ENCODE measurements at places on chromosomes 11 and 22.

DNA sequence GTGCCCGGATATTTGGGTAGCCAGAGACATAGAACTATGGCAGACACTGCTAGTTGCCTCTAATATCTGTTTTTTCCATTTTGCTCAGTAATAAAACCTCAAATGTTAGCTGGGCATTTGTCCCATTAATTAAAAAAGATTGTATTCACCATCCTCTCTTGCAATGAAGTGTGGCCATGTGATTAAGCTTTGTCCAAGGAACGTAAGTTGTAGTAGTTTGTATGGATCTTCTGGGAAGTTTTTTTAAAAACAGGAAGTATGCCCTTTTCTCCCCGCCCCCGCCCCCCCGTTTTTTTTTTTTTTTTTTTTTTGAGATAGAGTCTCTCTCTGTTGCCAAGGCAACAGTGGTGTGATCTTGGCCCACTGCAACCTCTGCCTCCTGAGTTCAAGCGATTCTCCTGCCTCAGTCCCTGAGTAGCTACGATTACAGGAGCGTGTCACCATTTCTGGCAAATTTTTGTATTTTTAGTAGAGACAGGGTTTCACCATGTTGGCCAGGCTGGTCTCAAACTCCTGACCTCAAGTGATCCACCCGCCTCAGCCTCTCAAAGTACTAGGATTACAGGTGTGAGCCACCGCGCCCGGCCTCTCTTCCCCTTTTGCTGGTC is 1.7 kb upstream of the TMEM135 start:
- H3K4me3 ChIP-seq, result no peak overlapping the region
- peaks cover 20% of the 10 kb centered on the region for H3K4me1 ChIP-seq
- no peaks in the 10 kb centered on the region for H3K27me3 ChIP-seq
- H3K27ac ChIP-seq, result no peak overlapping the region
- no peak for DNase-seq
- H3K36me3 ChIP-seq, result no peaks in the 10 kb centered on the region

- H3K4me3 ChIP-seq, result no peak overlapping the region
- H3K27ac ChIP-seq, result no peak overlapping the region
- no peaks in the 10 kb centered on the region for H3K27me3 ChIP-seq
- no peaks in the 10 kb centered on the region for H3K4me1 ChIP-seq
- no peak for DNase-seq
- H3K36me3 ChIP-seq, result no peaks in the 10 kb centered on the region
Observed at GRCh38 chr11:71200761-71201160, 51.6 kb downstream of the SHANK2 start.

- no peak overlapping the region for H3K4me3 ChIP-seq
- H3K27ac ChIP-seq, result no peak overlapping the region
- H3K27me3 ChIP-seq, result no peaks in the 10 kb centered on the region
- DNase-seq, result no peak
Observed at GRCh38 chr11:130439160-130439519, 9.3 kb upstream of the ADAMTS15 start.

- H3K36me3 ChIP-seq, result peaks cover 8% of the 10 kb centered on the region
- H3K4me3 ChIP-seq, result no peak overlapping the region
- H3K27ac ChIP-seq, result no peak overlapping the region
- DNase-seq, result no peak
Observed at GRCh38 chr11:96299155-96299888, 43.7 kb downstream of the MAML2 start.

GRCh38 chr11:58391879-58392278 is 14.8 kb downstream of the OR5B3 start:
- no peaks in the 10 kb centered on the region for H3K36me3 ChIP-seq
- no peak overlapping the region for H3K27ac ChIP-seq
- H3K4me1 ChIP-seq, result no peaks in the 10 kb centered on the region
- no peak for DNase-seq
- no peaks in the 10 kb centered on the region for H3K27me3 ChIP-seq

DNA sequence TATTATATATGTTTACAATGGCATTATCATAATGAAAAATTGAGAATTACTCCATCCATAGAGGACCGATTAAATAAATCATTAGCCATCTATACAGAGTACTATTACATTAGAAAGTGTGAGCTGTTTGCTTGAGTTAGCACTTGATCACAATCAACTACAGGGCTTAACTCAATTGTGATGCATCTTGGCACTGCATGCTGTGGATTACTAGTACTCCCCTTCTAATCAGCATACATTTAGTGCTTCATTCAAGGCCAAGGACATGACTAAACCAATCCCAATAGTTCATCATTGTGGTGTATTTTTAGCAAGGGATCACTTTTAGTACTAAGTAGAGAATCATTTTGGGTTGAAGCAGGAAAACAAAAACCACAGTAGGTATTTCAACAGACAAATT is 23.5 kb upstream of the ARHGAP42 start:
- H3K4me1 ChIP-seq, result no peaks in the 10 kb centered on the region
- no peaks in the 10 kb centered on the region for H3K36me3 ChIP-seq

- no peak overlapping the region for H3K4me3 ChIP-seq
- H3K27me3 ChIP-seq, result peaks cover 3% of the 10 kb centered on the region
- DNase-seq, result no peak
- H3K27ac ChIP-seq, result no peak overlapping the region
Observed at GRCh38 chr11:45237711-45238315, 48.3 kb downstream of the SYT13 start.

GRCh38 chr11:8988329-8989234 is 15.2 kb downstream of the NRIP3 start:
- no peak overlapping the region for H3K4me3 ChIP-seq
- no peaks in the 10 kb centered on the region for H3K4me1 ChIP-seq
- H3K27me3 ChIP-seq, result no peaks in the 10 kb centered on the region
- H3K27ac ChIP-seq, result no peak overlapping the region
- H3K36me3 ChIP-seq, result no peaks in the 10 kb centered on the region
- DNase-seq, result no peak

- H3K27me3 ChIP-seq, result no peaks in the 10 kb centered on the region
- no peak overlapping the region for H3K4me3 ChIP-seq
- no peak overlapping the region for H3K27ac ChIP-seq
- DNase-seq, result no peak
- H3K36me3 ChIP-seq, result no peaks in the 10 kb centered on the region
Observed at GRCh38 chr22:49150801-49151221, 676.9 kb downstream of the BRD1 start.

GRCh38 chr11:119536801-119537200 is 113.8 kb upstream of the THY1 start:
- H3K4me3 ChIP-seq, result no peak overlapping the region
- no peaks in the 10 kb centered on the region for H3K4me1 ChIP-seq
- no peak overlapping the region for H3K27ac ChIP-seq
- no peaks in the 10 kb centered on the region for H3K27me3 ChIP-seq
- H3K36me3 ChIP-seq, result no peaks in the 10 kb centered on the region

DNA sequence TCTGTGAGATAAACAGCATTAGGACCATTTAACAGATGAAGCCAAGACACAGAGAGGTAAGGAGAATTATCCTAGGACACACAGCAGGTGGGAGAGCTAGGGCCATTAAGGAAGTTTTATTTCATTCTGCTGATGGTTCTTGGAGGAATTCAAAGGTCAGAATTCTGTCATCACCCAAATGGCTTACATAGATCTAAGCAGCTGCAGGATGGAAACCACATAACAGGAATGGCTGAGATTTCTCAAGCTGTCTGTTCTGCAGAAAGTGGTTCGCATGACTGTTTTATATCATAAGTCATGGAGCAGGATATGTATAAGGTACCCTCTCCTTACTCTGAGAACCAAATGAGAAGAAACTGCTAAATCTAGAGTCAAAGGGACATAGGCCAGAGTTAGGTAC is 163.2 kb upstream of the NARS2 start:
- no peaks in the 10 kb centered on the region for H3K4me1 ChIP-seq
- no peaks in the 10 kb centered on the region for H3K36me3 ChIP-seq
- H3K4me3 ChIP-seq, result no peak overlapping the region
- no peaks in the 10 kb centered on the region for H3K27me3 ChIP-seq

DNA sequence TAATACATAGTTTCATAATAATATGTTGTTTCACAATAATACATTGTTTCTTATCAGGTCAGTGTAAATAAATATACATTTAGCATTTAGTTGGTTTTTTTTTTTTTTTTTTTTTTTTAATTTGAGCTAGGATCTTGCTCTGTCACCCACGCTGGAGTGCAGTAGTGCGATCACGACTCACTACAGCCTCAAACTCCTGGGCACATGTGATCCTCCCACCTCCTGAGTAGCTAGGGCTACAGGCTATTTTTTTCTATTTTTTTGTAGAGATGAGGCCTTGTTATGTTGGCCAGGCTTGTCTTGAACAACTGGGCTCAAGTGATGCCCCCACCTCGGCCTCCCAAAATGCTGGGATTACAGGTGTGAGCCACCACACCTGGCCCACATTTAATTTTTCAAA is 43.5 kb downstream of the MIAT start:
- H3K27ac ChIP-seq, result no peak overlapping the region
- no peaks in the 10 kb centered on the region for H3K4me1 ChIP-seq
- no peak for DNase-seq
- H3K36me3 ChIP-seq, result peaks cover 46% of the 10 kb centered on the region
- H3K27me3 ChIP-seq, result no peaks in the 10 kb centered on the region
- no peak overlapping the region for H3K4me3 ChIP-seq

DNA sequence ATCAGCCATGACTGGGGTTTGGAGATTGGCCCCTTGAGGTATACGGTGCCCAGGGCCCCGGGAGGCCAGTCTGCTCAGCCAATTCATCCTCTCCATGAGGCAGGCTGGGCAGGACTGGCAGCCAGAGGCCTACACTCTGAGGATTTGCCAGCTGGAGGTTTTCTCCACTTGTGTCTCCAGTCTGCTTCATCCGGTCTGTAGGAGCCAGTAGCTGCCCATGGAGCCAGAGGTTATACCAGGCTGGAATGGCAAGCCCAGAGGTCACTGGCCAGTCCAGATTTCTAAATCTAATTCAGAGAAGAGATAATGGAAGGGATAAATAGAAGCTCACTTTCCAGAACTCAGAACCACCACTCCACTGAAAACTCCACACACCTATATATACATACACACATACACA is 10.0 kb downstream of the FHIP1B start:
- no peak for DNase-seq
- no peak overlapping the region for H3K4me3 ChIP-seq
- no peaks in the 10 kb centered on the region for H3K27me3 ChIP-seq
- H3K36me3 ChIP-seq, result peaks cover 55% of the 10 kb centered on the region
- H3K27ac ChIP-seq, result no peak overlapping the region
- H3K4me1 ChIP-seq, result peaks cover under 1% of the 10 kb centered on the region

- no peaks in the 10 kb centered on the region for H3K36me3 ChIP-seq
- H3K27ac ChIP-seq, result no peak within 1 kb of the TSS
- no peak within 1 kb of the TSS for H3K4me3 ChIP-seq
- H3K4me1 ChIP-seq, result no peaks in the 10 kb centered on the region
- peaks cover 49% of the 10 kb centered on the region for H3K27me3 ChIP-seq
- DNase-seq, result no peak
Observed at GRCh38 chr11:70078095-70078780, at the start of gene ANO1. TSS of gene ANO1 (plus strand) at chr11:70078317. CDS start at chr11:70078607, 290 bp downstream.
